ENCODE measurements at places on chromosomes 3 and 15.

DNA sequence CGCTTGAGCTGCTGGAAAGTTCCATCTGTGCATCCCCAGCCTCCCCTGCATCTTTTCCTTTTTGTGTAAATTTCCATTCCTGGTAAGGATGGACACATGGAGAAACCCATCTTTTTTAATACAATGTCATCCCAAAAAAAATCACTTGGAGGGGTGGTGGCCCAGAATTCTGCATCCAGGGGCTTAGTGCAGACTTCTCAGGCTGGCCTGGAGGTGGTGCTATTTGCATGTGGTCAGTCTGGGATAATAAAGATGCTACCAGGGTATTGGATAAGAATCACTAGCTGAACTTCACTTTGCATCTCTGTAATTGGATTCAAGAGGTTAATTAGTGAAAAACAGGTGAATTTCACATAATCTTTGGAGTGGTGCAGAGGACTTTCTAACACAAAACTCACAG is 1.8 kb upstream of the ZSCAN2 start:
- peak; percentile 6 for DNase-seq

DNA sequence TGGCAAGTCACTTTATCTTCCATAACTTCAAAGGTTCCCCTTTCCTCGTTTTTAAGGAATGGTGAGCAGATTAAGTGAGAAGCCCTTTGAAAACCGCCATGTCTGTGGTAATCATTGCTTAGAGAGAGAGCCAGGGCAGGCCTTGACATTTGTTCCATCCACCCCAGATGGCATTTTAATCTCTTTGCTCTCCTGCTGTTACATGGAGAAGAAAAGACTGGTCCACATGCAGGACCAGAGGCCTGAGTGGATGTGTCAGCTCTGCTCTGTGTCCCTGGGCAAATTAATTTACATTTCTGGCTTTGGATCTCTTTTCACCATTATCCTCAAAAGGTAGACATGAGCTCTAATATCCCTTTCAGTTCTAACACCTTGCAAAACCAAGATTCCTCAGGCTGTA is 157.3 kb upstream of the LPP start:
- DNase-seq: no peak

GRCh38 chr3:5974630-5975322 is 787.3 kb downstream of the EDEM1 start:
- DNase-seq: no peak

DNA sequence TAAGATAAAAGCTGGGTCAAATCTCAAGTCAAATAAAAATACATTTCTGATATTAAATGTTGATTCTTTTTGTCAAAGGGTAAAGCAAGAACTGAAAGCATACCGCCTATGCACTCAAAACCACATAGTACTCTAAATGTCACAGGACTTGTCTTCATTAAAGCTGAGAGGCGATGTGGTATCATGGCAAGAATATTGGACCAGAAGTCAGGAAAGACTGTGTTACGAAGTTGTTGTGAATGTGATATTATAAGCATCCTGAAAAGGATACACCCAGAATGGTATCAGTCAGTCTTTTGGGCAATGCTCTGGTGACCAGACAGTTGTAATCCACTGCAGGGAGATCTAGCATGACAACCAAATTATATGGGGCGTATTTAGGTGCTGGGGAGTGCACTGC is 33.8 kb downstream of the TIGIT start:
- DNase-seq: no peak

DNA sequence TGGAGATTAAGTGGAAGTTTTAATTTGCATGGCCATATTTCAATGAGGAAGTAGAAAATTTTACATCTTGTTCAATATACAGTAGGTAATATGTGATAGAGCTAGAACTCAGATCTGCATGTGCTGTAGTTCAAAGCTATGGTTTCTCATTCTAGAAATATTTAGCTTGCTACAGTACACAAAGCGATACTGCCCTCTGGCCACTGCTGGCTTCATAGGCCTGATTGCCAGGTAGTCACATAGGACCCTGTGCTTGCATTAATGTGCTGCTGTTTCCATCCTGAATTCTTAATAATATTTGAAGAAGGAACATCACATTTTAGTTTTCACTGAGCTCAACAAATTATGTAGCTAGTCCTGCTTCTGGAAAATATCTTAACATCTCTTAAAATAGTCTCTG is 87.0 kb downstream of the PLSCR2 start:
- no peak for DNase-seq

DNA sequence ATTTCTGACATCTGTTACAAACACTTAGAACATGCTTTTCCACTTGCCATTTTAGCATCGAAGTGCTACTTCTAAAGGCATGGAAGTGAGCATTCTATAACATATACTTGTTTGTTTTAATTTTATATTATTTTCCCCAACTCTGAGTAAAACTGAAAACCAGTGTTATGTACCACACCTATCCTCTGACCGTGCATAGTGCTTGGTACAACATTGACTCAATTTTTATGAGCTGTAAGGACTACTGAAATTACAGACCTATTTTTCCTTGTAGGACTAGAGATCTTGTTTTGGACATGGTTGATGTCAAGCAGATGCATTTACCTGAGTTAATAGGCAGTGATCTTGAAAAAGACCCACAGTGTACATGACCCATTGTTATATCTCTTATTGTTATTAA is 51.5 kb upstream of the CCNB2 start:
- DNase-seq: no peak

DNA sequence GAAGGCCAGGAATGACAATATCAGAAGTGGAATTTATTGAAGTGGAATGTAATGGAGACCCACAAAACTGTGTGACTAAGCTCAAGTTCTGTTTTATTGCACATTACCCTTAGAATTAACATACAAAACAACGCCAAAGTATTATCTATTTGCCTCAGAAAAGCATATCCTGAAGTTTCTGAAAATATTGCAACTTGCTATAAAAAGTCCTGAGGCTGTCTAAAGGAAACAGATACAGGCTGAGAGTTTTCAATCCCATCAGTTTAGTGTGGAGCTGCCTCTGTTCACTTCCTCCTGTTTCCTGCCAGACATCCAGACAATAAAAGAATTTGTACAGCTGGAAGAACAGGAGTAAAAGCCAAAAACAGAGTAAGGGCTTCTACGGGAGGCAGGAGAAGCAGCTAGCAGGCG is 108.8 kb downstream of the FBN1 start:
- DNase-seq: no peak

DNA sequence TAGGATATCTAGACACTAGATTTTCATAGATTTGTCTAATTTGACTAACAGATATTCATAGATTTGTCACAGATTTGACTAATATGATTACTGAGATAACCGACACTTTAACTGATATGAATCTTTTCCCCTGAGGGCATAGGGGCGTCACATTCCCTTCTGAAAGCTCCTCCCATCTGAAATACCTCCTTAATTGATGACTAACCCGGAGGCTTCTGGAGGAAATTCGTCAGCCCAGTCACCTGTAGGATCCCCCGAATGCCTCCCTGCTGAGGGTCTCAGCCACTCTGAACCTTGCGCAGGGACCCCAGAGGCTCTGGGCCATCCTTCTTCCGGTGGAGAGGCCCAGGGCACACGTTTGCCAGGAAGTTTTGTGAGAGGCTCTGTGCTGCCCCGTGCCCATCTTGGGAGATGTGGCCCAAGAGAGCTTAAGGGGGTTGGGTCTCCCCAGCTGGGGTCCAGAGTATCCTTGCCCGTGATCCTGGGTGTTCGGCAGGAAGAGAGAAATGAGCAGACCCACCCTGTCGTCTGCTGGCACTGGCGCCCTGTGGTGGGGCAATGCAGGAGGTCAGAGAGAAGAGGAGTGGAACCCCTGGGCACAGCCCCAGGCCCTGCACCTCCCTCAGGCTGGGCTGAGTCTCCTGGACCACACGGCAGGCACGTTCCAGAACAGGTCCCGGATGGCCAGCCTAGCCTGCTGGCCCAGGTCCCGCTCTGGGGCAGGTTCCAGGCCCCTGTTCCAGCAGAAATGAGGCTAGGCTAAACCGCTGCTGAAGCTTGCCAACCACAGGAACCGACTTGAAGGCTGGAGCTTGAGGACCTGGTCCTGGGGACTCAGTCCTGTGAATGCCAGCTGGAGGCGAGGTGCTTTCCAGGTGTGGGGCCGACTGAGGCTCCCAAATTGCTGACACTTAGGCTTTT is 1.7 kb downstream of the PLA2G4D start:
- no peak for DNase-seq

GRCh38 chr15:68626283-68626682 is 47.5 kb downstream of the CORO2B start:
- no peak for DNase-seq

GRCh38 chr15:81642451-81642990 is 268.5 kb upstream of the TMC3 start:
- no peak for DNase-seq

DNA sequence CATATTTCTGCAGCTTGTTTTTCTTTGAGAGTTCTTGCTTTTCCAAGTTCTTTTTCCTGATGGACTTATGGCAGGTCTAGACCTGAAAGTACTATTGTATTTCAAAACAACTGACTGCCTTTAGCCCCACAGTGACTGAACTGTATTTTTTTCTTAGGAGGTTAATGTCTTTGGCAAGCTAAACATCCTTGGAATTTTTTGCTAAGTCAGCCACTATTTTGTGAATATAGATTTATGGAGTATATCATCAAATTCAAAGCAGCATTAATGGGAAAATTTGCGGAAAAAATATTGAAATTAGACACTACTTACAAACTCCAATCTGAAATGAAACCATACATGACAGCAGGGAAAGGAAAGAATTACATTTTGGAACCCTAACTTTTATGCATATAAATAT is 8.6 kb downstream of the PIK3CA start:
- DNase-seq: no peak
